Dermis microvascular lymphatic vessel endothelial cell (primary cell): ENCODE measurements at places on chromosomes 12 and 14.
A peak's percentile ranks its signal among the peaks of the same experiment; 100 is the strongest.

DNA sequence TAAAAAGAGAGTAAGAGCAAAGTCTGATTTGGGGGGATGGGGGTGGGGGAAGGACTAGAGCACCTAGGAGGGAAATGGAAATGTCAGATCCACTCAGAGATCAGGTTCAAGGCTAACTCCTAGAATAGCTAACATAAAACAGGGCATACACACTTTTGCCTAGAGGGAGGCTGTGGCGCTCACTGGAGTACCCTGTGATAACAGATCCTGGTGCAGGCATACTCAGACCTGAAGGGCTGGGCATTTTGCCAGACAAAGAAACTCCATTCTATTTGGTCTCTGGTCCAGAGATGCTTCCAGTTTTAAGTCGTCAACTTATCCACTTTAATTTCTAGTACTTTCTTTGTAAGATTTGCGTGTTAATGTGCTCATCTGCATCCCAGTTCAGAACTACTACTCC, 5.8 kb downstream of the CTDSP2 start:
- DNase-seq: peak; percentile 47

DNA sequence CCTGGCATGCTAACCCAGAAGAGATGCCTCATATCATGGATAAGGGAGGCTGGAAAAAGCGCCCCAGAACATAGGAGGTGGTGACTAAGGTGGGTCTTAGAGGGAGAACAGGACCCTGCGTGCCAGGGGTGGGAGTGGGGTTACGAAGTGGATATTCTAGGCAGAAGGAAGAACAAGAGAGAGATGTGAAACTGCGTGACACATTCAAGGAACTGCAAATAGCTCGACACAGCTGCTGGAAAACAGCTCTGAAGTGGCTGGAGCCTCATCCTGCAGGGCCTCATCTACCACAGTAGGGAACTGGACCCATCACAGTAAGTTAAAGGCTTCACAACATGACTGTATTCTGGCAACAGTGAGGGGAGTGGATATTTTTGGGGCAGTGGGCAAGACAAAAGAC, 61.1 kb downstream of the RNF34 start:
- DNase-seq: no peak

DNA sequence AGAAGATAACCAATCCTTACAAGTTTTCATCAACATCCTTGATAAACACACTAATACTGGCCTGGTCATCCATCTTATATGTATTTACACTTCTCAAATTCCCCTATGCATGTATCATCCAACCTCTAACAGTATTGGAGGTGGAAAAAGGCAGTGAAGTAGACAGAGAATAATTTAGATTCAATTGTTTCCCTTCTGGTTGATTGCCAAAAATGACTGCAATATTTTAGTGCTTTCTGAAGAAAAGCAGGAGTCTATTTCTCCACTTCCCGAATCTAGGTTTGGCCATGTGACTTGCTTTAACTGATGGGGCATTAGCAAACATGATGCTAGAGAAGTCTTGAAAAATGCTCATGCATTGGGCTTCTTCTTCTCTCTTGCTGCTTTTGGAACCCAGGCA, 78.3 kb upstream of the METAP2 start:
- no peak for DNase-seq

DNA sequence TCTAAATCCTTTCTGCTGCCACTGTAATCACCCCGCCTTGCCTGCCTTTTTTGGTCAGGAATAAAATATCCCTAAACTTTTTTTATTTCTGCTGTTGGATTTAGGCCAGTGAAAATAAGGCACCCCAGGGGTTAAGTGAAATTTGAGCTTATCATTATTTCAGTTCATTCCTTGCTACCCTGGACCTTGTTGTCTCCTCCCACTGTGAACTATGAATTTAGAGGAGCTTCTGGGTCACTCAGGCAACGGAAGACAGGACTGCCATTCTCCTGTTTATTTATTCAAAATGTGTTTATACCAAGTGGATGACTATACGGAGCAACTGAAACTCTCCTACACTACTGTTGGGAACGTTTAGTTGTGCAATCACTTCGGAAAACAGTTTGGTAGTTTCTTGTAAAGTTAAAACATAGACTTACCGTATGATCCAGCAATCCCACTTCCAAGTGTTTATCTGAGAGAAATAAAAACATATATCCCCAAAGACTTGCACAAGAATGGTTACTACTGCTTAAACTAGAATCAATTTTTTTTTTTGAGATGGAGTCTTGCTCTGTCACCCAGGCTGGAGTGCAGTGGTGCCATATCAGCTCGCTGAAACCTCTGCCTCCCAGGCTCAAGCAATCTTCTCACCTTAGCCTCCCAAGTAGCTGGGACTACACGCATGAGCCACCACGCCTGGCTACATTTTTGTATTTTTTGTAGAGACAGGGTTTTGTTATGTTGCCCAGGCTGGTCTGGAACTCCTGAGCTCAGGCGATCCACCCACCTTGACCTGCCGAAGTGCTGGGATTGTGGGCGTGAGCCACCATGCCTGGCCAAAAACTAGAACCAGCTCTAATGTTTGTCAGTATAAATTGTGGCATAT, 2.3 kb upstream of the TRAFD1 start:
- DNase-seq: no peak

DNA sequence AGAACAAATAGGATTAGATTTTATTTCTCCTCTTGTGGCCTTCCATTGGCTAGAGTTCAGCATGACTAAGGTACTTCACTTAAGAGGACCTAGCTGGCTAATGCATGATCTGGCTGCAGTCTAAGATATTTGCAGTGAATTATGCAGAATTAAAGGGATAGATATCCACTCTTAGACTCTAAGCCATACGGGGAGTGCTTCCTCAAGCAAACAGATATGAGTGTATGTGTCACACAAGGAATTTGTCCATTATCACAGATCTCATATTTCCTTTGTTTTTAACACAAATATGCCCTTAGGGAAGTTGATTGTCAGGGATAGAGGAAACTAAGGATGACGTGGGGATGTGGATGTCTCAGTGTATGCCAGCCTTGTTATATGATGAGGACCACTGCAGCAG, 88.1 kb upstream of the DHRS4 start:
- DNase-seq: peak; percentile 18

DNA sequence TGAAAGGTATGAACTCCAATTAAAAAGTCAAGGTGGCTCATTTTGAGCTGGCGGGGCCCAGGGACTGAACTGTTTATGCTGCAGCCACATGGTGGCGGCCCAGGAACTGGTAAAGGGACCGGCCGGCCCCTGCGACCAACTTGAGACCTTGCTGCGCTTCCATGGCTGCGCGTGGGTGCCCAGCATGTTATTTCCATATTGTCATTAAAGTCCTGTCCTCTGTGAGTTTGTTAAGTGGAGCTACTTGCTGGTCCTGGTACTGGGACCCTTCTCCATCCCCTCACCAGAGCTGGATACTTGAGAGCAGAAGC, 62.3 kb downstream of the BEGAIN start:
- DNase-seq: no peak

GRCh38 chr14:94995551-94995950, 161.8 kb downstream of the DICER1 start:
- DNase-seq: no peak

DNA sequence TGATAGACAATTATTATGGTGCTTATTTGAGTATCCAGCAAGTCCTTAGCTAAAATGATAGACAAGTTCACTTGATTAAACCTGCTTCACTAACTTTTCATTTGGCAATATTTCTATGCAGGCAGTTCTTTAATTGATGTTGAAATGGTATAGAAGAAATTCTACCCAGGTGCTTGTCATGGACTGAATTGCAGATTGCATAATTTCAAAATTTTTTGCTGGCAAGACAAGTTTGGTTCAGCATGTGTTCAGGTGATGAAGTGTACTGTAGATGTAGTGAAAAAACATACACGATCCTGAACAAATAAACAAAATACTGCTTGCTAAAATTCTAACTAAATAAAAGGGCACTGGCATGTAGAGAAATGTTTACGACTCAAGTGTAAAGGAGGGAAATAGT, 189.0 kb downstream of the FOXA1 start:
- DNase-seq: no peak

DNA sequence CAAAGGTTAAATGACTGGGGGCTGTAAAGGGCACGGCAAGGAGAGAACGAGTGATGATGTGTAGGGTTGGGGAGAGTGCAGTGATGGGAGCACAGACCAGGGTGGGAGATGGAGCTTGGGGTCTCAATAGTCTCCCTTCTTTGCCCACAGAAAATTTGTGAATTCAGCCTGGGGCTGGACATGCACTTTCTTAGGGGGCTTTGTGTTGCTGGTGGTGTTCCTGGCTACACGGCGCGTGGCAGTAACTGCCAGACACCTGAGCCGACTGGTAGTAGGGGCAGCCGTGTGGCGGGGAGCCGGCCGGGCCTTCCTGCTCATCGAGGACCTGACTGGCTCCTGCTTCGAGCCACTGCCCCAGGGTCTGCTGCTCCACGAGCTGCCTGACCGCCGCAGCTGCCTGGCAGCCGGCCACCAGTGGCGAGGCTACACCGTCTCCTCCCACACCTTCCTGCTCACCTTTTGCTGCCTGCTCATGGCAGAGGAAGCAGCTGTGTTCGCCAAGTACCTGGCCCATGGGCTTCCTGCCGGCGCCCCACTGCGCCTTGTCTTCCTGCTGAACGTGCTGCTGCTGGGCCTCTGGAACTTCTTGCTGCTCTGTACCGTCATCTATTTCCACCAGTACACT, 1.7 kb downstream of the FITM1 start:
- no peak for DNase-seq

- no peak for DNase-seq
Observed at GRCh38 chr12:47556261-47557030, 149.4 kb downstream of the RPAP3 start.

DNA sequence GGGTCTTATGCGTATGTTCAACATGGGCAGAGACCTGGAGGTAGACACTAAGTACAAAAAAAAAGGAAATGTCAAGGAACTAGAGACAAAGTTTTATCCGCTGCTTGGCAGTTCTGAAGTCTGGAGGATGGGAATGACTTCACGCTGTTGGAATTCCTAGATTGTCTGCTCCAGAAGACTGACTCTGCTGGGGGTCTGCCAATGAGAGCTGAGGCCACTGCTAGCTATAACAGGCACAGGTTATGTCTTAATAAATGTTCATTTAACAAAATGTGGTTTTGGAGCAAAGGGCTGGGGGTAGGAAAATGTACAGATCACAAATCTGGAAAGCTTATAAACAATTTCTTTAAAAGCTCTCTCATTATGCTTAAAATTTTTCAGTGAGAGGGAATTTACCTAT, 5.9 kb downstream of the RNASE8 start:
- no peak for DNase-seq
